AML-193 (cell line): ENCODE measurements at places on chromosomes 11 and 22.

DNA sequence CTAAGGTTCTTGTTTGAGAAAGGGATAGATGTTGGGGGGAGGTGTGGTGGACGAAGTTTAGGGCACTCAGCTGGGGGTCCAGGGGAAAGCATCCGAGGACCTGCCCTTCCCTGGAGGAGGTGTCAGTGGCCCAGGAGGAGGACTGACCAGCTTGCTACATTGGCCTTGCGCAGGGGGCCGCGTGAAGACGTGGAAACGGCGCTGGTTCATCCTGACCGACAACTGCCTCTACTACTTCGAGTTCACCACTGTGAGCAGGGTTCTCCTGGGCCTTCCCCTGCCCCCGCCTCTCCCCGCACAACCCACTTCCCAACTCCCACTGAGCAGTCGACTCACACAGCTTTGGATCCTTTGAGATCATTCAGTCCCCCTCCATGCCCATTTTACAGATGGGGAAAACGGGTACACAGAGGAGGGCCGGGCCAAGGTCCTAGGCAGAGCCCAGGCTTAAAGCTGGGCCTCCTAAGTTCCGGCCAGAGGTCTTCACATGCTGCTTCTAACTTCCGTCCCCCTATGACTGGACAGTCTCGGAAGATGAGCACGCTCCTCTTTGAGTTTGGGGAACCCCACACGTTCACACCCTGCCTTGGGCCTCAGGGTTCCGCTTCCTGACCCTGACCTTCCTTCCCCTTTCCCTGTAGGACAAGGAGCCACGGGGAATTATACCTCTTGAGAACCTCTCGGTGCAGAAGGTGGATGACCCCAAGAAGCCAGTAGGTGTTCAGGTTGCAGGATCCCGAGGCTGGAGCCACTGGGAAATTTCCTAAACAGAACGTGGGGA is 28.7 kb downstream of the CYTH4 start:
- no peak for DNase-seq

DNA sequence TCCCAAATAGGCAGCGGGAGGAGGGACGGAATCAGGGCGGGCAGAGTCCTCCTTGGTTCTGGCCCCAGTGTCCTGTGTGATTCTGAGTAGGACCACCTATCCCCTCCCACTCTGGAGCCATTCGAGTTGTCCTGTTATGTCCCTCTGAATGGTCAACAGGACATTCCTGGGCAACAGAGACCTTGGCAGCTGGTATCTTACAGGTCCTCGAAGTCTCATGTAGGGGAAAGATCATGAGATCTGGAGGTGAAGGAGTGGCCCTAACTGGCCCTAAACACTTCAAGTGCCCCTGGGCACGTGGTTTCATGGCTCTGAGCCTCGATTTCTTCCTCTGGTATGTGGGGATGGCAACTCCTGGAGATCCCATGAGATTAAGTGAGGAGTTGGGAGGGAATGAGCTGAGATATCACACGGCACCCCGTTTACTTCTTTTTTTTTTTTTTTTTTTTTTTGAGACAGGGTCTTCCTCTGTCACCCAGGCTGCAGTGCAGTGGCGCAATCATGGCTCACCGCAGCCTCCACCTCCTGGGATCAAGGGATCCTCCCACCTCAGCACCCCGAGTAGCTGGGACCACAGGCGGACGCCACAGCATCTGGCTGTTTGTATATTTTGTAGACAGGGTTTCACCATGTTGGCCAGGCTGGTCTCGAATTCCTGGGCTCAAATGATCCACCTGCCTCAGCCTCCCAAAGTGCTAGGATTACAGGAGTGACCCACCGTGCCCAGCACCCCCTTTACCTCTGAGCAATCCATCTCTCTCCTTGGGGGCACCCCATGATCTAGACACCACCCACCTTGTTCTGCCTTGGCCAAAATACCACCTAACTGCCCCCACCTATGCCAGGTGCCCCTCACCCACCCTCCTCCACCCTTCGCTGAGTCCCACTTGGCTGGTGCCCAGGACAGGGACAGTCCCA is 6.8 kb downstream of the LIF start:
- DNase-seq = no peak

DNA sequence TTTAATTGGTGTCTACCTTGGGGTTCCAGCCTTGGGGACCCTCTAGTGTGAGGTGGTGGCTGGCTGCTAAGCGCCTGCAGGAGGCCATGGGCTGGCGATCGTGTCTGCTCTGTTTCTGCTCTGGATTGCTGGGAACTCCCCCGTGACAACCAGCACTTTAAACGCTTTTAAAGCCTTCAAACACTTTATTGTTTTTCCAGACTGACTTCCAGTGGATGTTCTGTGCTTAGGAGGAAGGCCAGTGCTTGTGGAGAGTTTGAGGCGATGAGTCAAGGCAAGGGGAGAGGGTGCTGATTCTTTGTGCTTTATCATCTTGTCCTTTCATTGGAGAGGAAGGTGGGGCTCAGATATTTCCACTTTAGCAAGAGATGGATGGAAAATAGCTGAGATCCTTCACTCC is 81.6 kb downstream of the FLI1 start:
- DNase-seq = no peak

- no peak for DNase-seq
Observed at GRCh38 chr11:80443177-80443576, 1002.3 kb upstream of the TENM4 start.

- DNase-seq = no peak
Observed at GRCh38 chr11:30451167-30451566, 128.3 kb downstream of the ARL14EP start.

- no peak for DNase-seq
Observed at GRCh38 chr11:64253481-64253880, 2.2 kb downstream of the PLCB3 start.

- DNase-seq = no peak
Observed at GRCh38 chr11:11667056-11667455, 45.3 kb upstream of the GALNT18 start.

DNA sequence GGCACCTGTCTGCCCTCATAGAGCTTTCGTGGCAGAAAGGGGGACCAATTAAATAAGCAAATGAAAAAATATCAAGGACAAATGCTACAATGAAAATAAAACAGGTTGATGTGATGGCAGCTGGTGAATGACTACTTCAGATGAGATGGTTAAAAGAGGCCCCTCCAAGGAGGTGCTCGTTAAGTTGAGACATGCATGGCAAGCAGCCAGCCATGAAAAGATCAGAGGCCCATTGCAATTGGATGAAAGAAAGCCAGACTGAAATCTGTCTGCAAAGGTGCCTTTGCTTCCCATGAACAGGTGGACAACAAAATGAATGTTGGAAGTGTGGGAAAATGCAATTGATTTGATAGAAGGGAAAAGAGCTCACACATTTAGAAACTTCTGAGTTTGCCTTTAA is 848 bp upstream of the TRPC6 start:
- no peak for DNase-seq

GRCh38 chr22:23197836-23198235 is 17.5 kb downstream of the BCR start:
- no peak for DNase-seq

DNA sequence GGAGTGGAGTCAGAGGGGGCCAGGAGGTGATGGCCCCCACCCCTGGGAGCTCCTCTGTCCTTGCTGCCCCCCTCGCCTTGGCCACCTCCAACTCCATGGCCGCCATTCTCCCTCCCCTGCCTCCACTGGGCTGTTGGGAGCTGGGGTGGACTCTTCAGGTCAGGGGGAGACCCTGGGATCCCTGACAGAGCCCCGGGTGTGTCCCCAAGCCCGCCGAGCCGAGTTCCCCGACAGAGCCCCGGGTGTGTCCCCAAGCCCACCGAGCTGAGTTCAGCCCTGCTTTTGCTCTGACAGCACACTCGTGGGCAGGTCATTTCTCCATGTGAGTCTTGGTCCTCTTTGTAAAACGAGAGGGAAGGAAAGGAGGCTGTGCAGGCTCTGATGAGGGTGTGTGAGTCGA is 13.2 kb upstream of the PARVG start:
- DNase-seq = no peak

DNA sequence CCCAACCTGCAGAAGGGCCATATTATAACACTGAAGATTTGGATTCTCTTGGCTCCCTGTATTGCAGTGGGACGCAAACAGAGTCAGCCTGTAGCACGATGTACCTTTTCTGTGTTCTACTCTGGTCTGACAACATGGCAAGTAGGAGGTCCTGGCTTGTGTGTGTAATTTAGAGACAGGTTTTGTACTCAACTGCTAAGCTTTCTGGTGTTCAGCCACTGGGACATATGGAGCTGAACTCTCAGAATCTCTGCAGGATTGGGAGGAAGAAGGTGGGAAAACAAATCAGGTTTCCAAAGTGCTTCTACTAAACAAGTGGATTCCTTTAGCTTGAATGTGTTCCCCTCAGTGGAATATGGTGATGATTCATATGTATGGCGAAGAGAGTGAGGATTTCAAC is 192.5 kb upstream of the MTMR2 start:
- no peak for DNase-seq

DNA sequence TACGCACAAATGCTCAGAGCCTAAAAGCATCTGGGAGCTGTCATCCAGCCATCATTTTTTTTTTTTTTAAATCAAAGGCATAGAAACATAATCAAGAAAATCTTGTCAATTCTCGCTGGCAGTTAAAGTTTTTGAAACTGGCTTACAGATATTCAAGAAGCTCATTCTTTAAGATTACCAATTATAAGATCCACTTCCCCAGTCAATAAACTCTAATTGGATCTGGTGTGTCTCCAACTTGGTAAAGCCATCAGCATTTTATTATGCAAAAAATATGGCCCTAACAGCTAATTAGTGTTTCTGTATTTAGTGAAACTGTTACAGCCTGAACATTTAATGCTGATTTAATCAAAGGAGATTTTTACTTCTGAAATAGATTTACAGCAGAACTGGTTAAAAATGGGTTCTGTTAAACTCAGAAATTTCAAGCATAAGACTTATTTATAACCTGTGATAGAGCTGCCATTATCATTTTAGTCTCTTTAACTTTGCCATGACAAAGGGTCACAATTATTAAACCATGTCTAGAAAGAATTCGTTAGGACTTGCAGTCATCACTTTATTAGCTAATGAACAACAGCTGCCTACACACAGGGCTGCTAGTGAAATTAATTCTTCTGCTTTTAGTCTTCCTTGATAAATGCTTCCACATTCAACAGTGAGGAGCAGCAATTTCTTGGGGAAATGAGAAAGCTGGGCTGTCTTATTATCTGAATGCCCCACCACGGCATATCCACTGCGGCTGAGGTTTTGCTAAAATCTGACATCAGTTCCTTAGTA is 176.4 kb upstream of the PITPNB start:
- no peak for DNase-seq

- no peak for DNase-seq
Observed at GRCh38 chr22:37126383-37126782, 16.9 kb upstream of the TMPRSS6 start.
